ENCODE measurements at places on chromosomes 7 and 10.

GRCh38 chr7:98616381-98617050 lies 569 bp upstream of the NPTX2 start:
- DNase-seq, result no peak

DNA sequence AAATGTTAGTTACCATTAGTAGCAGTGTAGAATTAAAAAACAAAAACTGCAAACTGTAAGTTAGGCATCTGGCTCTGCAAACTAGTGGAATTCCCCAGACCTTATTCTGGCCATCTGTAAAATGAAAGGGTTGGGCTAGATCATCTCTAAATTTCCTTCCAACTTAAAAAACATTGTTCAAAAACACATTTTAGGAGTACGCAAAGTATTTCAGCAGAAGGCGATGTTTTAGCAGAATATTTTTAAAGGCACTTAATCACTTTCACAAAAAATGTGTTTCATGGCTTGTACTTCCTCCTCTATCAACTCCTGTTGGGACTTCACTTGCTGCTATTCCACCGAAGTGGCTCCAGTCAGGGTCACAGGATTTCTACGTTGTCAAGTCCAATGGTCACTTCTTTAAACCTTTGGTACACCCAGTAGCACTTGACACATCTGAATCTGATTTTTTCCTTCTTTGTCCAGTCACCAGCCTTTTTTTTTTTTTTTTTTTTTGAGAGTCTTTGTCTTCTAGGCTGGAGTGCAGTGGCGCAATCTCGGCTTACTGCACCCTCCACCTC lies 169.0 kb downstream of the AHR start:
- DNase-seq, result no peak

- DNase-seq, result no peak
Observed at GRCh38 chr10:16919121-16919982, 102.1 kb upstream of the RSU1 start.

DNA sequence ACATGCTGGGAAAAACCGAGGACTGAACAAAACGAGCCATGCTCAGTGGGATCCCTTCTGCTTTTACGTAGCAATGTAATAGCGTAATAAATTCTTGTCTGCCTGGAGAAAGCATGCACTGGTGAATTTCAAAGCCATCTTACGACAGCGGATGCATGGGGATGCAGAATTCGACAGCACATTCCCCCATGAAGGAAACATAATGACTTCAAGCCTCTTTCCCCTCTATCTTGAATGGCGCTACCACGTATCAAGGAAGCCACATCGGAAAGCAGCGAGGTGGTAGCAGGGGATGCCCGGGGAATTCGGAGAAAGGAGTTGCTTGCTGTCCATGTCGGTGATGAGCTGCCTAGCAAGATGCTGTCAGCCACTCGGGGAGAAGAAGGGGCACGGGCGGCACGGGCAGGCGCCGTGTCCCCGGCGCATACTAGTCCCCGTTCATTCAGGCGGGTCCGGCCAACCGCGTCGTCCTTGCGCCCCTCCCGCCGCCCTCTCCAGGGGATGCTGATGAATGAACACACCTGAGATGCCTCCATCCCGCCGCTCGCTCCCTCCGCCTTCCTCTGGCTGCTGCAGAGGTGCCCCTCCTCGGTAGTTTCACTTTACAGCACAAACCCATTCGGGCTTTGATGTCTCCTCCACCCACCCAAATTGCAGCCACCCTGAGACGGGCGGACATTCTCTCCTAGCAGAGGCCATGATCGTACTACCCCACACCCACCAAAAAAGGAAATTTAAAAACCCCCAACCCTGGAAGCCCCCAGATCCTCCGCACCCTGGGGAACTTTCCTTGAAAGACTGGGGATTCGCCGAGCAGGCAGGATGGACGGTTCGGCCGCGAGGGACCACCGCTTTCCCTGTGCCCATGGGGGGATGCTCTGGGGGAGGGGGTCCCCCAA lies 644 bp downstream of the SORBS1 start:
- DNase-seq, result peak; percentile 27

DNA sequence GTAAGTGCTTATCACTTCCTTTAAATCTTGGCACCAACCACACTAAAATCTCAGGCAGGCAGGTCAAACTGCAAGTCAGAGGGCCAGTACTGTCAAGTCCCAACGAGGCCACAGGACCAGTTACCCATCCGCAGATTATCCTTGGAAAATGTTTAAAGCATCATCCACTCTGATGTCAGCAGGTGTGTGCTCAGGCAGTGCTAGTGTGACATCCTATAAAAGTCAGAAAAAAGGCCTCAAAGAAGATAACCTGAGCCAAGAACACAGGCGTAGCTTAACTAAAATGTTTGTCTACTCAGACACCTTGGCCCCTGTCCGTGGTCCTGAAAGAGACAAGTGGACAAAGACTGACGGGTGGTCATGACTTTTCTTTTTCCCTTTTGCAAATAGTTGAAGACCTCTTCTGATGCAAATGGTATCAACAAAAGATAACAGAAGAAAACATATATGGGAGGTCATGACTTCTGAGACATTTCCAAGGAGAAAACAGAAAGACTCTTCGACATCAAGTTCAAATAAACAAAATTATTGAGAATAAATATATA lies 309.3 kb downstream of the KCNMA1 start:
- DNase-seq, result peak; percentile 48

- no peak for DNase-seq
Observed at GRCh38 chr10:42990721-42991441, 86.0 kb upstream of the RET start.

GRCh38 chr10:101780187-101780817 lies 2.9 kb downstream of the NPM3 start:
- no peak for DNase-seq

DNA sequence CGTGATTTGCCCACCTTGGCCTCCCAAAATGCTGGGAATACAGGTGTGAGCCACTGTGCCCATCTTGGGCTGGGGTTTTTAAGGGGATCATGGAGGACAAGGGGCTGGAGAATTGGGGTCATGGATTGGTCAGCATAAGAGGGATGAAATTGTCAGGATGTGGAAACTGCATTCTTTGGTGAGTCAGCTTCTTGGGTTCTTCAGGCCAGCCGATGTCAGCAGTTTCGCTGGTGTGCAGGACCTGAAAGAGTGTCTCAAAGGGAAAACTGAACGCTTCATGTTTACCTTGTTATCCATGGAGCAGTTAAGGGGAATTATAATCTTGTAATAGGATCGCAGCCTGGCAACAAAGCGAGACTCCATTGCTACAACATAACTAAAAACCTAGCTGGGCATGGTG lies 13.0 kb downstream of the GALNT17 start:
- DNase-seq, result no peak

DNA sequence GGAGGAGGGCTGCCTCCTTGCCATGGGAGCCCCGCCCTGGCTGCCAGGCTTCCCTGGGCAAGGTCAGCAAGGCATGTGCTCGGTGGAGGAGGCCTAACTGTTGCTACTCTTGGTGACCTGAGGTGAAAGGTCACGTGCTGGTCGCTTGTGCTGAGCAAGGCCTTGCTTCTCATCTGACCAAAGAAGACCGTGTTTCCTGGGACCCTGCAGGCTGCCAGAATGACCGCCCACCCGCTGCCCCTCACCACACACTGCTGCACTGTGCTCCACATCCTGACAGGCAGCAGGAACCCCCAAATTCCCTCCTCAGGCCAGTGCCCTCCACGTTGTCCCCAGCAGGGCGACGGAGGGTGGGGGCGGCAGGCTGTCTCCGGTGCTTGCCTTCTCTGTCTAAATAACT lies 442.4 kb downstream of the DNAJB6 start:
- DNase-seq, result no peak

- DNase-seq, result no peak
Observed at GRCh38 chr10:129568583-129569344, 101.7 kb downstream of the MGMT start.

DNA sequence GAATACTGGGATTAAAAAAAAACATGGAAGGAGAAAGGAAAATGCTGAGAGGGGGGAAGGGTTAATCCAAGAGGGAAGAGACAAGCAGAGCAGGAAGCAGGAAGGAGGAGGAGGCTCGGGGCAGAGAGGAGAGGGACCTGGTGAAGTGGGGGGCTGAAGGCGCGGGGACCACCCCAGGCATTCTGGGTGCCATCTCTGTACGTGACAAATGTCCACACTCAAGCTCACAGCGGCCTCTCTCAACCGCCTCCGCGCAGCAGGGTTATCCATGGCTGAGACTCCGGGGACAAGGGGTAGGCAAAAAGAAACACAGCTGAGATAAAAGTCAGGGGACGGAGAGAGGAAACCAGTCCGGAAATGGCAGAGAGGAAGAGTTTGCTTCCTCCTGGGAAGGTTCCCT lies 33.9 kb downstream of the EN2 start:
- DNase-seq, result no peak

DNA sequence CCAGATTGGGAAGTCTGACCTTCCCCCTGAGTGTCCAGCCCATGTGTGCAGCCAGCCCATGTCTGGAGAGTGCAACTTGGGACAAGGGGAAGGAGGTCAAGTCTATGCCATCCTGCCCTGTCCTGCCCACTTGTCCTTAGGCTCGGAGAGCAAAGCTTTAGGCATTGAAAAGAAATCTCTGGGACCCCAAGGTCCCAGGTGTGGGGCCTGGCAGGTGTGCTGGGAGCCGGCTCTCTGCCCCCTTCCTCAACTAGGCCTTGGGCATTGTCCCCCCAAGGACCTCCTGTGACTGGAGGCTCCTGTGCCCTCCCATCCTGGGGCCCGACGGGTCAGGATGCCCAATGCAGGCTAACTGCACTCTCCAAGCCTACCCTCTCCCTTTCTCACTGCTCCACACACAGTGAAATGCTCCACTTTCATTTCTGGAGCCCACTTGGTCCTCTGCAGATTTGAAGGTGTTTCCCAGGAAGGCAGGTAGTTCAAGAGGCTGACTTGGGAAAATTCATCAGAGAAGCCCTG lies 124.7 kb downstream of the PTPN20 start:
- no peak for DNase-seq
